HT-29 (cell line): ENCODE measurements at places on chromosomes 7 and 10. TPM values are rescaled to one million over a fixed set of nuclear protein-coding genes. Genes with fewer than 3 reads are reported as not detected.
A peak's percentile ranks its signal among the peaks of the same experiment; 100 is the strongest.

The C10orf71 gene
- total RNA-seq = not detected in 2 replicates

The CPA2 gene
- not detected in 2 replicates for total RNA-seq

DNA sequence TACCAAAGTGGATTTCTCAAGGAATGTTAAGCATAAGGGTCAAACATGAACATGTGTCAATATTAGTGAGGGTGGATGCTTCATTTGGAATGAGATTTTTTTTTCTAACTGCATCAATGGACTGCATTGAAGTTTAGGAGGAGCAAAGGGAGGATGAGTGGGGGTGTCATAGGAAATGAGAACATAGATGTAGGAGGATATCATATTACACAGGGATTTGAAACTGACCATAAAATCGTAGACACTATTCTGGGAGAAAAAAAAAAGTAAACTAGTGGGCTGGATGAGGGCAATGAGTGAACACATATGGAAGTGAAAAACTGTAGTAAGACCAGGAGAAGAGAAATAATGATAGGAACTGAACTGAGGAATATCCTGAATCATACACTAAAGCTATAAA lies 109.4 kb downstream of the SEMA3A start:
- DNase-seq = no peak

DNA sequence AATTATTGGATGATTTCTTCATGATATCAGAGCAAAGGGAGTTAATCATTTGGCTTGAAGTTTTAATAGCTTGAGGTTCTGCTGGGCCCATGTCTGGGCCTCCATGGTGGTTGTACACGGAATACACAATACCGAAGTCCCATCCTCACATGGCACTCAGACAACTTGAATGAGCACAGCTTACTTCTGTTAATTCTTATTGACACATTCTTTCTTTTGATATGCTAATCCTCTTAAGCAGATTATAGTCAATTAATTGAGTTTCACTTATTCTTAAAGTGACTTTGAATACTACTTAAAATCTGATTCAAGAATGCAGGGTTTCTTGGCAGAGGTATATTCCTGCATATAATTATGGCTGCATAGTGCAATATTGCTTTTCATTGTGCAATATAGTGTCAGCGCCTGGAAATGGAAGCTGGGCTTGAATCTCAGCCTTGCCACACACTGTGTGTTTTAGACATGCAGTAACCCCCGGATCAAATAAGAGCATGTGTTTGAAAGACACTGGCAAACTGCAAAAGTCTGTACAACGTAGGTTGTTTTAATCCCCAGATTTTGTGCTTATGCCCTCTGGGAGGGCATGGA lies 543.5 kb upstream of the ADARB2 start:
- DNase-seq = no peak

GRCh38 chr7:74026903-74027682 lies 880 bp upstream of the ELN start:
- peak; percentile 75 for DNase-seq
